ENCODE measurements at places on chromosomes 6 and 20.
A peak's percentile ranks its signal among the peaks of the same experiment; 100 is the strongest.

GRCh38 chr20:62902926-62903615 is 23.2 kb downstream of the DIDO1 start:
- no peak for DNase-seq

DNA sequence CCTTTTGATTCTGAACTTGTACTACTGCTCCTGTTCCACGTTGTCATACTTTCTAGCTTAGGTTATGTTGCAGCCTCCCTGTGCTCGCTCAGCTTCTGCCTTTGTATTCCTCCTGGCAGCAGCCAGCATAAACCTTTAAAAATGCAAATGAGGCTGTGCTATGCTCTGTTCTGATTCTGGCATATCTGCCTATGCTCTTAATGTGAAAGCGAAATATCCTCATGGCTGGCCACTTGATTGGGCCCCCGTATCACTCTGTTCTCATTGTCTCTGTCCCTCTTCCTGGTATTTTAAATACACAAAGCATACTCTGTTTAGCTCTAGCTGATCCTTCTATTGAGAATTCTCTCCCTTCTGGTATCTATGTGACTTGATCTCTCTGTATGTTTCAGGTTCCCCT is 139.0 kb downstream of the JARID2 start:
- no peak for DNase-seq

- DNase-seq = no peak
Observed at GRCh38 chr6:139659196-139659595, 284.7 kb upstream of the CITED2 start.

DNA sequence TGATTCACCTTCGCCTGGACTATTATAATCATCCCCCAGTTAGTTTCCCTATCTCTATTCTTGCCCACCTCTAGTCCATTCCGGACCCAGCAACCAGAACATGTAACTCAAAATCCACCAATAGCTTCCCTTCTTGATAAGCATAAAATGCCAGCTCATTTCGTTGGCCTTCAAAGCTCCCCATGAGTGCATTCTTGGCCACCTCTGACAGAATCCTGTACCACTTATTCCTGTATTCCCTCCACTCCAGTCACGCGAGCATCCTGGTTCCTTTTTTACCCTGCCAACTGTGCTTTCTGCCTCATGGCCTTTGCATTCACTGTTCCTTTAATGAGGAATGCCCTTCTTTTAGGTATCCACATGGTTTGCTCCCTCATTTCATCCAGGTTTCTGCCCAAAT is 36.7 kb downstream of the CYP24A1 start:
- no peak for DNase-seq

GRCh38 chr6:50591135-50591534 is 122.2 kb upstream of the TFAP2D start:
- peak; percentile 28 for DNase-seq

DNA sequence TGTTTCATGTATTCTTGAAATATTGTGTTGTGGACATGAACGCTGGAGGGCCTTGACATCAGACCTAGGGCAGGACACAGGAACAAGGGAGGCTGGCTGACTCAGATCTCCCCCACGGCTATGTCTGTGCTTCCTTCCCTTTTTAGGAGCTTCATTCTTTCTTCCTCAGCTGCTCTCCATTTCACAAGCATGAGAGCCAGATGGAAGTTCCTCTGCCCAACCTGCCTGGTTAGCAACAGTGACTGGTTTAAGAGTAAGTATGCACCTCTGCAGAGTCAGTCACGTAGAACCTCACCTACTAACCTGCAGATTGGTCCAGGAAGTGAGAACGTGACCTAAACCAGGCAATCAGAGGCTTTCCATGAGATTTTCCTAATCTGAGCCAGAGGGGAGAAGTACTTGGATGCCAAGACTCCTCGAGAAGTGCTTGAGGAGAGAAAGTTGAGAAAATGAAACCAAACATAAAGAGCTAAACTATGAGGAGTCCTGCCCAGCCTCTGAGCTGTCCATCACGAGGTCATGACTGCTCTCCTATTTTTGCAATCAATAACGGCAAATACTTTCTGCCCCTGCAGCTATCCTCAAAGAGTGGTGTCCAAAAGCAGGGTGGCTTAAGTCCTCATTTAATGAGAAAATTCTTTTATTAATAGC is 465.2 kb upstream of the CITED2 start:
- DNase-seq = no peak

GRCh38 chr6:71114544-71114943 is 157.7 kb upstream of the B3GAT2 start:
- DNase-seq = no peak

DNA sequence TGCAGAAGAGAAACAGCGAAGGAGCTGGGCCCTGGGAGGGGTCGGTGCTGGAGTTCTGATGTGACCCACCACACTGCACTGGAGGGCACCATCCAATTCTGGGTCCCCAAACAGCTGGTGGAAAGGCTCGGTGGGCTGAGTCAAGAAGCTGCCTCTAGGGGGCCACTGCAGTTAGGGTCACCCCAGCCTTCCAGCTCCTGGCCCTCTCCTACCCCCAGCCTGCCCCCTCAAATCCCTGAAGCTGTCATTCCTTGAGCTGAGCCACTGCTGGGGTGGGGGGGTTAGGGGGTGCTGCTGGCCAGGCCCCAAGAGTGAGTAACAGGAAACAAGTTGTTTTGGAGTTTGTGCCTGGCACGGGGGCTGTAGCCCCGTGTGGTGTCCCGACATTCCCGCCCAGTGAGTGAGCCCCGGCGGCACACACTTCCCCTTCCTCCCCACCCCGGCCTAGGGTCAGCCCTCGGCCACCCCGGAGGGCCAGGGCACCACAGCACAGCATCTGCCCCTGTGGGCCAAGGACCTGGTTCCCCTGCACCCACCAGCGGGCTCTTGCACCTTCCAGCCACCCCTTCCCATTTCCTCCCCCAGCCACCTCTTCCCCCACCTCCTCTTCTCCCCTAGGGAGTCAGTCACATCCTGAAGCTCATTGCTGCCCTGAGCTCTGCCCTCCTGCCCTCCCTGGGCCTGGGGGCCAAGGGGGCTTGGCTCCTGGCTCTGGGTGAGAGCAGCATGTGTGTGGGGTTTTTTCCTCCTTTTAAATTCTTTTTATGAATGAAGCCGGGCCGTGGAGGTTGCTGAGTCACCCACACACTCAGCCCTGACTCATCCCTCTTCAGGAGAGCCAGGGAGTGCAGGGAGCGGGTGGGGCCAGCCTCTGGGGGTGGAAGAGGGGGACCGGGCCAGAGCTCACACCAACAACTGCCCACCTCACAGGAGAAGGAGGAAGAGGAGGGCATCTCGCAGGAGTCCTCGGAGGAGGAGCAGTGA is 4.6 kb downstream of the SMIM29 start:
- DNase-seq = peak; percentile 63

GRCh38 chr6:111818539-111819226 is 54.6 kb downstream of the FYN start:
- DNase-seq = no peak

DNA sequence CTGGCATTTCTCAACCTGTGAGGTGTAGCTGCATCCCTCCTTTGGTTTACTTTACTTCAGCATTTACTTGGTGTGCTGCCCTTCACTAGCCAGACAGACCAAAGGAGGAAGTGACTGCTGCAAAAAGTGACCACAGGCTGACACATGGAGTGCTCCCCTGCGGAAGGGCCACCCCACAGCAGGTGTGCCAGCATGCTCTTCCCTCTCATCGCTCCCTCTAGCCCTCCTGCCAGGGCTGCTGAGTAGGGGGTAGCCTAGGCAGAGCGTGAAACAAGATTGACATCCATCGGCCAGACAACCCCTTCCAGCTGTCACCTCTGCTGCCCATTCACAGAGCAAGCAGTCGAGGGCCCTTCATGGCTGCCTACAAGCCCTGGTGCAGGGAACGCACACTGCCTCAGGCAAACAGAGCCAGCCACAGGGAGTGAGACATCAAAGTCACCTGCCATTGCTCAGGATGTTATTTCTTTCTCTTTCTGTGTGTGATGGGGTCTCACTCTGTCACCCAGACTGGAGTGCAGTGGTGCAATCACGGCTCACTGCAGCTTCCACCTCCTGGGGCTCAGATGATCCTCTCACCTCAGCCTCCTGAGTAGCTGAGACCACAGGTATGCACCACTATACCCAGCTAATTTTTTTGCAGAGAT is 102.0 kb upstream of the RPS6KA2 start:
- DNase-seq = no peak

- no peak for DNase-seq
Observed at GRCh38 chr6:138726066-138726756, 47.4 kb upstream of the CCDC28A start.

DNA sequence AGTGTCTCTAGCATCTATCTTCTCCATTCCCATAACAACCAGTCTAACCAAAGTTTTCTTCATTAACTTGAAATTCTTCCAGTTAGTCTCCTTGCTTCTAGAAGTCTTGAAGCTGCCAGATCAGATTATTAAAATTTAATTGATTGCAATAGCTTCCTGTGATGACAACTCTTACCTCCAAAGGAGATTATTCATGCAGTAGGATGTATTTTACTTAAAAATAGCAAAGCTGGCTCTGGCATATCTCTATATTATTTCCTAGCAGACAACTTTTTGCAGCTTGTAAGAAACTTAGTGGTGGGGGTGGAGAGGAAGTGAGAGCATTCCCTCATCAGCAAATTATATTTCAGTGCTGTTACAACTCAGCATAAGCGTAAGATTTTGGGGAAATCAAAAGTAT is 290.4 kb downstream of the GRIK2 start:
- DNase-seq = no peak

- peak; percentile 48 for DNase-seq
Observed at GRCh38 chr6:162845972-162846371, 118.2 kb downstream of the PACRG start.

DNA sequence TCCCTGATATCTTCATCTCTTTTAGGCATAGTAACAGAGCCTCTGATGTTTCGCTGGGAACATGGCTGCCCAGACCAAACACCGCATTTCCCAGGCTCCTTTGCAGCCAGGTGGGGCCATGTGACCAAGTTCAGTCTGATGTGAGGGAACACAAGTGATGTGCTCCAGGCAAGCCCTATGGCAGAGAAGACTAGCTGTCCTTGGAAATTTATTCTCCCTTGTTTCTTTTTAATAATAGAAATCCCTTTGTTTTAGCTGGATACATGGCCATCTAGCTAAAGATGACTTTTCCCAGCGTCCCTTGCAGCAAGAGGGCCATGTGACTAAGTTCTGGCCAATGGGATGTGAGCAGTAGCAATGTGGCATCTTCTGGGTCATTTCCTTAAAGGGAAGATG is 30.8 kb downstream of the SLC2A10 start:
- no peak for DNase-seq

DNA sequence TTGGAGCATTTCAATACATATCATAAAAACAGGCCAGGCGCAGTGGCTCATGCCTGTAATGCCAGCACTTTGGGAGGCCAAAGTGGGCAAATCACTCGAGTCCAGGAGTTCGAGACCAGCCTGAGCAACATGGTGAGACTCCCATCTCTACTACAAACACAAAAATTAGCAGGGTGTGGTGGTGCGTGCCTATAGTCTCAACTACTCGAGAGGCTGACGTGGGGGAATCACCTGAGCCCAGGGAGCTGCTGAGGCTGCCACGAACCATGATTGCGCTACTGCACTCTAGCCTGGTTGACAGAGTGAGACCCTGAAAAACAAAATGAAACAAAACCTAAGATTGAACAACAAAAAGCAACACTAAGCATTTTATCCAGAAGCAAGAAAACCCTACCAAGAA is 47.2 kb downstream of the BACH2 start:
- DNase-seq = no peak

GRCh38 chr6:1619098-1619672 is 9.5 kb downstream of the FOXC1 start:
- DNase-seq = no peak

DNA sequence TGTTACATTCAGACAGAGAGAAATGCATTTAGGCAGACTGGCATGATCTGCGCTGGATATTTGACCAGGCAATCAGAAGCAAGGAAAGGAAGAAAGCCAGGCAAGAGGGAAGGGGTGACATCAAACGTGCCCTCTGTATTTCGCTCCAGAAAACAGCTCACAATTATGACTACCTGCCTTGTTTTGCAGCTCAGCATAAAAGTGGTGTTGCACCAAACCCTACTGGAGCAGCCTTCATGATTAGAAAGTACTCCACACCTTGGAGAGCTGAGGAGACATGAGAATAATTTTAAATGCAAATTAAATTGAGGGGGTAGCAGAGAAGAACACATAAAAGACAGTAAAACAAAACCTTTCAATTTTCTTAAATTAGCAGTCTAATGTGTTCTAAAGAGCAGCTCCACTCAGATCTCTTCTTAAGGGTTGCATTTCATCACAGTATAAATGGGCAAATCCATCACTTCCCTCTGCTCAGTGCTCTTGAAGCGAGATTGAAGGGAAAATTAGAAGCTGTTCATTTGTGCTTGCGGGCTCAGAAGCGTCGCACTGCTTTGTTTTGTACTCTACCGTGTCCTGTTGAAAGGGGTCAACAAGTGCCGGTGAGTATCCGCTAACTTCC is at the start of gene PHACTR1:
Gene PHACTR1, plus strand, starts transcription at position 470 of the 619 bp plus-strand sequence.
- DNase-seq = no peak

DNA sequence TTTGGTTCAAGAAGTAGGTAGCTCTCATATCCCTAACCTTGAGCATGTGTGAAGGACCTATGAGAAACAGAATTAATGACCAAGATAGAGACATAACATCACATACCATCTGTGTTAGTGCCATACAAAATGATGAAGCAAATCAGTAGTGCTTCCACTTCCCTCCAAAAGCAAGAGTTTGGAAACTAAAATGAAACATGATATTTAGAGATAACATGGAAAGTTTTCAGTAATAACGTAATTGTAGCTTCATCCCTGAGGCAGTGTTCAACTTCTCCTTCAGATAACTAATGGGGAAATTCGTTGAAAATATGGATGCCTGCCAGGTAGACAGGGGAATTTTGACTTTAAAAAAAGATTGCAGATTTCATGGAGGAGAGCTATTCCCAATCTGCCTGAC is 248.4 kb upstream of the IRAK1BP1 start:
- DNase-seq = no peak

- DNase-seq = no peak
Observed at GRCh38 chr20:54340206-54340605, 132.3 kb downstream of the PFDN4 start.

GRCh38 chr6:4208158-4208557 is 72.8 kb upstream of the ECI2 start:
- DNase-seq = no peak

DNA sequence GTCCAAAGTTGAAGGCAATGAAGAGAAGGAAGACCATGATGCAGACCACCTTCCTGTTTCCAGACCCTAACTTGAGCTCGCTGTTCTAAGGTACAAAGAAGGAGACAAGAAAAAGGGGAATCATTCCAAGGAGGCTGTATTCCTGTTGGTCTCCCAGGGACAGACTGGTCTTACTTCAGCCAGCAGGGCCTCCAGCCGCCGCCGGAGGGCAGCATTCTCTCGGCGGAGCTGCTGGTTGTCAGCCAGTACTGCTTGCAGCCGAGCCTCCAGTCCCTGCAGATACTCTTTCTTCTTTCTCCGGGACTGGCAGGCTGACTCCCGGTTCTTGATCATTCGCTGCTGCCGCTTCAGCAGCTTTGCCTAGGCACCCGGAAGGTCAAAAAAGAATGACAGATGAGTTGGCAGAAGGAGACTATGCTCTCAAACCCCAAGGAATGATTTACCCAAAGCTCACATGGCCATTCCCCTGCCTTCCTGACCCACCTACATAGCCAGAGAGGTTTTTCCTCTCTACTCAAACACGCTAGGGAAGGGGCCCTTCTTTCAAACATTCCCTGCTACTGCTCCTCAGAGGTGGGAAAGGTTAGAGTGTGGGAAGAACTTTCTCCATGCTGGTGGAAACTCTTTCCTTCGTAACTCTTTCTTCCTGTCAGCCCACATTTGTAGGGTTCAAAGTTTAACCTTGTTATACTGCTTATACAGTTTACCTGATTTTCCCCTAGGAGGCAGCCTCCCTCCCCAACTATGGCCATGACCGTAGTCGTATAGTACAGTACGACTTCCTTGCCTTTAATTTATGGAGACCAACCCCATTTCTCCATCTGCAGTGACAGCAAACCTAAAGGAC is 9.0 kb downstream of the ATF6B start:
- DNase-seq = peak; percentile 91

GRCh38 chr6:14709066-14709670 is 536.7 kb upstream of the JARID2 start:
- DNase-seq = no peak

Data from H9 (cell line).